ENCODE measurements at places on chromosomes 2 and 18.

- no peak for DNase-seq
These were observed 997.9 kb upstream of the CELF4 start for GRCh38 chr18:38563396-38563980.

DNA sequence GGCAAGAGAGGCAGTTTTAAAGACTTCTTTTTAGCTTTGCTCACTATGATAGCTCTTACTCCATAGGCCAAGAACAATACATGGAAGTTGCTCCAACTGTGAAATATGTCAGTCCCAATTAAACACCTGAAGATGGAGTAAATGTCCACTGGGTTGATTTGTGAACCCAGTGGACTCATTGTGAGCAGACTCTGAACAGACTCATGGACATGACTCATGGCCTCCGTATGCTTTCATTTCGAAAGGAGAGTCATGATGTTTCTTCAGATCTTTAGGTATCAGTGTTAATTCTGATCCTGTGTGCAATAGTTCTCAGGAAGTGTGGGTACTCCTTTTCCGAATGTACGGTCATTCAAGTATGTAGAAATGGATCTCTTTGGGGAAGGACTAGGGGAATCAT lies 5.4 kb upstream of the CWC22 start:
- no peak for DNase-seq

DNA sequence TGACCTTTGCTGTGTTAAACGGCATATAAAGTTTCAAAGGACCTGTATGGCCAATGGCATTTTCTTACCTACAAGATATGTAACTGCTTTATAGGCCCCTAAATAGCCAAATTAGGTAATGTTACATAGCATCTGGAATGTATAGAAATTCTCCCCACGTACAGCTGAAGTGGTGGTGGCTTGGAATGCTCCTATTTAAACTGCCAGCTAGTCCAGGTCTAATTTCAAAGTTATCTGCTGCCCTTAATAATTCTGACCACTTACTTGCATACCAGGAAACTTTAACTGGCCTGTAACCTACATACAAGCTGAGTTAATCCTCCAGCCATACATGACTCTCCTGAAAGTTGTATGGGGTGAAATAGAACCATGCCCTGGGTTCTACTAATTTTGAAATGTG lies 1.3 kb downstream of the KIAA2012 start:
- DNase-seq = no peak

GRCh38 chr18:71036783-71037182 lies 747.9 kb downstream of the SOCS6 start:
- DNase-seq = no peak

DNA sequence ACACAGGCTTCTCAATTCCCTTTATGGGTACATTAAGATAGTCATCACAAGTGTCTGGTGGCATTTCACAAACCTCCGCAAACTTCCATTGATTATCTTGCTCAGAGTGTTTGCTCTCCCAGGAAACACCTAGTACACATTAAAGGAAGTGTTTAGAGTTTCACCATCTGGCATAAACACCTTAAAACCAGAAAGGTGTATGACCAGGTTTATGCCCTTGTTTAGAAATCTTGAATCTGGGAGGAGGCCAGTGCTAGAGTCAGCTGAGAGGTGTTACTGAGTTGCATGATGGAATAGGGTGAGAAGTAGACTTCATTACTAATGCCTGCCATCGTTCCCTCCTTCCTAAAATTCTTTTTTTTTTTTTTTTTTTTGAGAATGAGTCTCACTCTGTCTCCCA lies 78.9 kb upstream of the FAM237A start:
- no peak for DNase-seq

DNA sequence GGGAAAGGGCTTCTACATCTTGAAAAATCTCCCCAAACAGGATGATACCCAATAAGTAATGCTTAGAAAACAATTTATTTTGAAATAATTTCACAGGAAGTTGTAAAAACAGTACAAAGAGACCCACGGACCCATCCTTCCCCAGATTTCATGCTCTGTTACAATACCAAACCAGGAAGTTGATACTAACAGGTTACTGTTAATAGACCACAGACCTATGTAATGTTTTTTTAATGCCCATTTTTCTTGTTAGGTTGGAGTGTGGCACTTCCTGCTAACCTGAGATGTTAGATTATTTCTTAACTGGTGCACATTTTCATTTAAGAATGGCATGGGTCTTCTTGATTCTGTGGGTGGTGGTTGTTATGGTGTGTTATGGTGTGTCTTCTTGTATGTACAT lies 21.4 kb upstream of the MGAT5 start:
- no peak for DNase-seq

GRCh38 chr2:117760916-117761315 lies 53.6 kb upstream of the DDX18 start:
- no peak for DNase-seq

GRCh38 chr2:26414311-26414710 lies 12.6 kb downstream of the DRC1 start:
- DNase-seq = no peak

- no peak for DNase-seq
These were observed 283.4 kb upstream of the FBXO11 start for GRCh38 chr2:48189552-48190228.

DNA sequence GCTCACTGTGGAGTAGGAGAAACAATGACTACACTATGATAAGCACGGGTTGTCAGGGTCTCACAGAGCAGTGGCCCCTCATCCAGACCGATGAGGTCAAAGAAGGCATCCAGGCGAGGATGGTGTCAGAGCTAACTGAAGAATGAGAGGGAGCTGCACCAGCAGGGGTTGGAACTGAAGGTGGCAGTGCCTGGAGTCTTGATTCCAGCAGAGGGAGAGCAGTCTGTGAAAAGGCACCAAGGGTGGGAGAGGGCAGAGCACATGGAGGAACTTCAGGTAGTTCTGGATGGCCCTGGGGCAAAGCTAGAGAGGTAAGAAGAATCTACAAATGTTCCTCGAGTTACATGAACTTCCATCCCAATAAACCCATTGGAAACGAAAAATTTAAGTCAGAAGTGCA lies 12.6 kb downstream of the ELMOD3 start:
- DNase-seq = no peak

DNA sequence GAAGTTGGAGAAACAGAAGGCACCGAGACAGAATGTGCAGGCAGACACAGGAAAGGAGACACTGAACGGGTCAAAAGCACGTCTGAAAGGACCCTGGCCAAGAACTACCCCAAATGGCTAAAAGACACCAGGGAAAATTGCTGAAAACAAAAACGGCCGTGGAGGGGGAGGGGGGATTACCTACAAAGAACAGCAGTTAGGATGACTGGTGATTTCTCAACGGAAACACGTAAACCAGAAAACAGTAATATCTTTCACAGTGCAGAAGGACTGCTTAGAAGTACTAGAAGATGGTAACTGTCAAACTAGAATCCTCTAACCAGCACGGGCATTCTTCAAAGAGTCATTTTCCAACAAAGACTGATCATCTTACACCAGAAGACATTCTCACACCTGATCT lies 142.6 kb downstream of the HDAC4 start:
- no peak for DNase-seq

DNA sequence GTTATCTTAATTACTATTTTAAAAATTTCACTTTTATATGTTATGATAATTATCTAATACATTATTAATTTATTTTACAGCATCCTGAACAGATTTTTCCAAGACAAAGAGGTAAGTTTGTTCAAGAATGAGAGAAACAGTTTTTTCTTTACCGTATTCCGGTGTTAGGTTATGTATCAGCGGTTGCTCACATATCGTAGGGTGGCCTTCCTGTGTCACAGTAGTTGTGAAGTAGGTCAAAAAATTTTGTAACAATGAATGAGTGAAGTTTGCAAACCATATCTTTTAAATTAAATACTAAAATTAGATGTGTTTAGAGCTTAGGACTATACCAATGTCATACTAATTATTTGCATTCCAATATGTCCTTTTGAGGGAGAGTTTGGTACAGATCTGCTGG lies 33.5 kb downstream of the MRPS9 start:
- no peak for DNase-seq

DNA sequence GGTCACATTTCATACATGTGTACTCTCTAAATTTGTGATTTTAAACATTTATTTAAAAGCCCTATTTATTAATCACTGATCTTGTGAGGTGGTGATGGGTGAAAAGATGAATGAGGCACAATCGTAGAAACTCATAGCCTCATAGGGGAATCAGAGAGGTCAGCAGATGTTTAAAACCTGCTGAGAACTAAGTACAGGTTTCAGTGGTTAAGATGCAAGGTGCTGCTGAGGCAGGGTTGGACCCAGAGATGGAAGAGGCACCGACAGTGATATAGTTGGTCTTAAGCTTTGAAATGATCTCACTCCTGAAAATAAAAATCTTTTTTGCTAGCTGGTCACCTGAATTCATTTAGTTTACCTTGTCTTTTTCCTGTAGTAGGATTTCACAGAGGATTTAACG lies 49.6 kb downstream of the LINC00305 start:
- no peak for DNase-seq

GRCh38 chr2:27902098-27902497 lies 11.6 kb downstream of the BABAM2 start:
- DNase-seq = no peak

GRCh38 chr2:24517247-24517646 lies 26.2 kb downstream of the NCOA1 start:
- DNase-seq = no peak

DNA sequence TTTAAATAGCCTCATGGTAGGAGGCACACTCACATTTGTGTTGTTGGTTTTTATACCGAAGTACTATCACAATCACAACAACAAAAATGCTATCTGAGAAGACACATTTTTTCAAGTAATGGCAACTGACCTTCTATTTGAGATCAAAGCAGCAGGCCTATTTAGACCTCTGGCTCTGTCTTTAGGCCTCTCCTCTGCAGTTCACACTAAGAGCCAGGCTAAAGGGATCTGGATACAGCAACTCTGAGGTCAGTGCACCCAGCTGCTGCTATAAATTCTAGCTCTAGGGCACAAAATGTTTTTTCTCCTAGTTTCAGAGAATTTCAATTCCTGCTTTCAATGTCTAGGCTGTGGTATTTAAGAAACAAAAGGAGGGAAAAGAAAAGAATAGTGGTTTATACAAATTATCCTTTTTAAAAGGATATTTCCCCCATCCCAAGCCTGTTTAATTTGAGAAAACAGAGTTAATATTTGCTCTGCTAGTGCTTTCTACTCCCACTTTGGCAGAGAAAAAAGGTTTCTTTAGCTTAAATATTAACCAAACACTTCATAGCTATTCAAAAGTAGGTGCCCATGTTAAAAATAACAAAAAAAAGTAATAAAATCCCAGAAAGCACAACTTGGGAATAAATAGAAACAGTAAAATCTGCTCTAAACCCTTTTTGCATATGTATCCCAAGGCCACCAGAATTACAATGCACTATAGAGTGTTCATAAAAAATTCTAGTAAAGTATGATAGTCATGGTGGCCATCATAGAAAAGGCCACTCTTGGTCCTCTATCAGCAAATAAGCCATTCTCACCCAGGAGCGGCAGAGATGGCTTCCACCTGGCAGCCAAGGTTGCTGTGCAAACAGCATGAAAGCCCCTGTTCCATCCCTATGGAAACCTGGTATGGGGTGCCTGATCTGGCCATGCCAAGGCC lies 293.6 kb upstream of the SESTD1 start:
- DNase-seq = no peak

- DNase-seq = no peak
These were observed 77.7 kb downstream of the THADA start for GRCh38 chr2:43518181-43518580.

DNA sequence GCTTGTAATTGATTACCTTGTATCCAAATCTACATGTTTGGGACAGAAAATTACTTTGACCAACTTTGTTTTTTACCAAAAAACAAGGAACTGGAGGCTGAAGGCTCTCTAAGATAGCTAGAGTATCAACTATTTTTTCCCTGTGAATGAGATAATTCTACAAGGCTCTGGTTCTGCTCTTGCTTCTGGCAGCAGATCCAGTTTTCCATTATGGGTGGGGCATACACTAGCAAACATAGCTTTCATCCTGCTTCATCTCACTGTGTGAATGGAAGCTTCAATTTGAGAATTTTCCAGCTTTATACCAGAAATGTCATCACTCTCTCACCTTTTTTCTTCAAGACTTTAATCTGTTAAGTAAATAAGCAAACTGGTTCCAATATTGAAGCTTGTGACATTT lies 249.7 kb downstream of the RPRM start:
- DNase-seq = no peak

GRCh38 chr2:97651114-97651513 lies 5.3 kb downstream of the COX5B start:
- DNase-seq = no peak

GRCh38 chr18:72206814-72207213 lies 337.3 kb downstream of the CBLN2 start:
- DNase-seq = no peak

- no peak for DNase-seq
These were observed 773.7 kb upstream of the RAB6C start for GRCh38 chr2:129205766-129206165.

- DNase-seq = no peak
These were observed 8.4 kb downstream of the KIF1A start for GRCh38 chr2:240811346-240812300.

- no peak for DNase-seq
These were observed 43.8 kb downstream of the KANSL3 start for GRCh38 chr2:96594282-96594681.

DNA sequence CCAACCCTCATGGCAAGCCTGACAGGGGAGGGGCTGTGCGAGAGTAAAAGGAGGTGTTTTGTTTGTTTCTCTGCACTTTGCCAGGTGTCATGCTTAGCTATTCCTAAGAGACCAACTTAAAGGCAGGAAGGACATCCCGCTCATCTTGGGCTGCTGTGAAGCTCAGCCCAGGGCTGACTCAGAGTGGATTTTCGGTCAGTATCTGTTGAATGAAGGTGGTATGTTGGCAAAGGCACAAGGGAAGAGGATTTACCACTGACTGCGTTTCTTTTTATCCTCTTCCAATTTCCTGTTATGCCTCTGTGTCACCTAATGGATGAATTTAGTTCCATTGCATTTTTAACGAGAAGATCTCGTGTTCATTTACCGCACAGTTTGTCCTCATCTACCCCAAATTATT lies 18.9 kb downstream of the TRPM8 start:
- DNase-seq = no peak

DNA sequence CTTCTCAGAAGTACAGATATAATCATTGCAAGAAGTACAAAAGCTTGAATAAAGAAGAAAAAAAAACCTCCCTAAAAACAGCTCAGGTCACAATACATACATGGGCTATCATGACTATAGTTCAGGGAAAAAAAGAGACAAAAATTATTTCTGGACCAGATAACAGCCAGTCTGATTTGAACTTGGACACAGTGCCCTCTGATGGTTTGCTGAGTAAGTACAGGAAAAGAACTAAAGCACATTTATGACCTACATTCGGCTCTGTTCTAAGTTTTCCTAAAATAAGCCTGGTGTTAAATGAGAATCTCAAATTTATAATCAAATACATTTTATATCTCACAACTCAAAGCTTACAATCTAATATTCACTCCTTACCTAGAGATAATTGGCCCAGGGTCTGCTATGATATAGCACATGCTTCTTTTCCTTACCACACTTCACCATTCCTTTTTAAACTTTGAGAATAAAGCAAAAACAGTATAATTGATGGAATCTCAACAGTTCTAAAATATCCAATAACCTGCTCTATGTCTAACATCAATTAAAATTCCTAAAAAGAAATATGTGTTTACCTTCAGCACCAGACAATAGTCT lies 81.1 kb downstream of the RAPH1 start:
- DNase-seq = peak; percentile 28

GRCh38 chr2:47007826-47008225 lies 92.2 kb upstream of the MCFD2 start:
- no peak for DNase-seq

- DNase-seq = no peak
These were observed 483.9 kb downstream of the PTH2R start for GRCh38 chr2:208890486-208890885.
